ENCODE measurements at places on chromosomes 11 and 22. TPM values are rescaled to one million over a fixed set of nuclear protein-coding genes. Genes with fewer than 3 reads are reported as not detected.

Gene APBB1
- total RNA-seq: 95.8 TPM

Gene DDX25
- total RNA-seq: not detected

Gene IFITM1
- 320 TPM for total RNA-seq

Gene VSIG10L2
- total RNA-seq: not detected

Gene INS
- total RNA-seq: not detected

Gene ANO9
- 153 TPM for total RNA-seq

Gene CDC42BPG
- total RNA-seq: 11.6 TPM

Gene PATE4
- total RNA-seq: not detected

Gene CREB3L1
- total RNA-seq: not detected

Gene LIF
- total RNA-seq: 0.96 TPM

Gene CAVIN3
- 0.79 TPM for total RNA-seq

Gene RIMBP3B
- total RNA-seq: not detected

Gene ACRV1
- not detected for total RNA-seq

Gene SEPTIN3
- total RNA-seq: 0.67 TPM

Gene CLDN5
- 1.7 TPM for total RNA-seq

Gene DDI1
- not detected for total RNA-seq

Gene PHF21B
- total RNA-seq: not detected

Gene ZNF280B
- total RNA-seq: 1.0 TPM

Gene SYNGR1
- total RNA-seq: 1.1 TPM

Gene ZNRF3
- 0.35 TPM for total RNA-seq

Gene PRODH
- total RNA-seq: not detected

Gene MS4A4E
- 1.0 TPM for total RNA-seq

Gene RIMBP3C
- 0.47 TPM for total RNA-seq

Gene FXYD2
- total RNA-seq: 4.0 TPM

Gene NCAM1
- 0.79 TPM for total RNA-seq

Gene CLCF1
- 3.0 TPM for total RNA-seq

Gene TCF20
- total RNA-seq: 101 TPM

Gene ABTB2
- 0.89 TPM for total RNA-seq

Gene OR4A47
- total RNA-seq: not detected

Gene CREBZF
- 57.0 TPM for total RNA-seq

Gene KCNJ11
- not detected for total RNA-seq

Gene SHISAL1
- total RNA-seq: not detected
